GM06990 (cell line): ENCODE measurements at places on chromosomes 12 and 14.
A peak's percentile ranks its signal among the peaks of the same experiment; 100 is the strongest.

DNA sequence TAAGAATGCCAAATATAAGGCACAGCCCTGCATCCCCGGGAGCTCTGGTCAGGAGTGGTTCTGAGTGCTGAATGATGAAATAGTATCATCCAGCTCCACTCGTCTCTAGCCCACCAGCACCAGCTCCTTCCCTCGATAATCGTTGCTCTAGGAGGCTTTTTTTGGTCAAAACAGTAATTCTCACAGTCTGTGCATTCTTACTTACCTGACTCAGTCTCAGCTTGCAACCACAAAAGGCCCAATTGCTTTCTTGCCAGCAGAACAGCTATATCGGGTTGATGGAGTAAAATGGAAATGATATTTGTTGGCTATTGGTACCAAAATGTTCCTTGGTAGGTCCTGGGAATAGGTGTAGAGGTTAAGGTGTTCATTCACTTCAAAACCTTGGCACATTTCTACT is 94.8 kb downstream of the BMP4 start:
- no peak for DNase-seq

GRCh38 chr14:59103396-59103795 is 85.1 kb upstream of the DAAM1 start:
- no peak for DNase-seq

DNA sequence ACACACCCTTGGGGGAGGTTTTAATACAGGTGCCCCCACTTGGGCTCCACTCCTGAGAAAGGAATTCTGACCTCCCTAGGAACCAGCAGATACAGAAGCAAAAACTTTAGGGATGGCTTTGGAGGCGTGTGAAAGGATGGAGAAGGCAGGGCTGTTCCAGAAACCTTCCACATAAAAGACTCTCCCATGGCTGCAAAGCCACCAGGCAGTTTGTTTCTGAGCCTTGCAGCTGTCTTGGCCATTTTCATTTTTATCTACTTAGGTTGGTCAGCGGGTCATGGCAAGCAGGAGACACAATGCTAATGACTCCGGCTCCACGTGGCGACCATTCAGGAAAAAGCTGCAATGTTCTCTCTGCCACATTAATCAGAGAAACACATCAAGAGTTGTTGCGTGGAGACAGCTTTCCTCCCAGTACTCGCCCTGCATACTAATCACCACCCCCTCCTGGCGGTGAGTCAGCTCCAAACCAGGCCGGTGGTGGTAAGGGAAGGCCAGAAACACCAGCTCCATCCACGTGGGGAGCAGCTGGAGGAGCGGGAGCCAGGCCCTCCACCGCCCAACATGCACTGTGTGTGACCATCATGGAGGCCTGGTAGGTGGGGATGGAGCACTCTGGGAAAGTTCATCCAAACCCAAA is 30.9 kb upstream of the IRF2BPL start:
- DNase-seq = no peak

GRCh38 chr12:108455706-108456105 is 59.4 kb upstream of the FICD start:
- DNase-seq = peak; percentile 40

DNA sequence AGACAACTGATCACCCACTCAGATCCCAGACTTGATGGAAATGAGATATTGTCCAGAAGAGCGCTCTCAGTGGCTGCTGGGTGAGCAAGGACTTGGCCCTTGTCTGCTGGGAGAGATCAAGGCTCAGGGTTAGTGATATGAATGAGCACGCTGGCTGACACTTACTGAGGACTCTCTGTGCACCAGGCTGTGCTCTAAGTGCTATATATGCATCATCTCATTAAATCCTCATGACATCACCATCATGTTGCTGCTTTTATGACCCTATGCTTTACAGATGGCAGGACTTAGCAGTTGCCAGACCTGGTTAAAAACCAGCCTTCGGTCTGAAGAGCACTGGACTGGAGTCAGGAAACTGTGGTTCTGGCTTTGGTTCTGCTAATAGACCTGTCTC is 260.9 kb downstream of the VRK1 start:
- DNase-seq = no peak

- DNase-seq = no peak
These were observed 5.6 kb downstream of the ZNF385A start for GRCh38 chr12:54378796-54379397.

DNA sequence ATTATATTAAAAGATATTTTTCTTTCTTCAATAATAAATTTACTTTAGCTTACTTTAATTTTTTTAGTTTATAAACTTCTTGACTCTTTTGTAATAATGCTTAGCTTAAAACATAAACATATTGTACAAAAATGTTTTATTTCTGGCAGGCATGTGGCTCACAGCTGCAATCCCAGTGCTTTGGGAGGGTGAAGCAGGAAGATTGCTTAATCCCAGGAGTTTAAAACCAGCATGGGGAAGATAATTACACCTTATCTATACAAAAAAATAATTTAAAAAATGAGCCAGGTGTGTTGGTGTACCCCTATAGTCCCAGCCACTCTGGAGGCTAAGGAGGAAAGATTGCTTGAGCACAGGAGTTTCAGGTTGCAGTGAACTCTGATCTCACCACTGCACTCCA is 120.7 kb downstream of the GPHN start:
- DNase-seq = no peak

- DNase-seq = no peak
These were observed 22.2 kb downstream of the GSC start for GRCh38 chr14:94747739-94748138.

GRCh38 chr14:104117341-104118005 is 20.9 kb upstream of the KIF26A start:
- no peak for DNase-seq

DNA sequence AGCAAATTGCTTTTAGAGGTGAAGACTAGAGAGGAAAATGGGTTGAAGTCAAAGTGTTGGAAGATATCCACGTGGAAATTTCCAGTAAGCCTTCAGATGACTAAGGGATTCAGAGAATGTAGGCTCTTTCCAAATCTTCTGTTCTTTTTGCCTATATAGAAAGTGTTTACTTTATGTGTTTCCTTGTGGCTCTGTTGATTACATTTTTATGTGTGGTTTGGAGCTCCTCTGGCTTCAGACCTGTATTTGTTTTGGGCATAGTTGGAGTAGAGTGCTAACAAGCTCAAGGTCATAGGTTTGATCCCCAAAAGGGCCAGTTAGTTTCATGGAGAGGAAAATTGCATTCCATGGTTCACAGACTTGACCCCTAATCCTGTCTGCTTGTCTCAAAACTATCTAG is 91.9 kb downstream of the IGF1 start:
- DNase-seq = no peak

DNA sequence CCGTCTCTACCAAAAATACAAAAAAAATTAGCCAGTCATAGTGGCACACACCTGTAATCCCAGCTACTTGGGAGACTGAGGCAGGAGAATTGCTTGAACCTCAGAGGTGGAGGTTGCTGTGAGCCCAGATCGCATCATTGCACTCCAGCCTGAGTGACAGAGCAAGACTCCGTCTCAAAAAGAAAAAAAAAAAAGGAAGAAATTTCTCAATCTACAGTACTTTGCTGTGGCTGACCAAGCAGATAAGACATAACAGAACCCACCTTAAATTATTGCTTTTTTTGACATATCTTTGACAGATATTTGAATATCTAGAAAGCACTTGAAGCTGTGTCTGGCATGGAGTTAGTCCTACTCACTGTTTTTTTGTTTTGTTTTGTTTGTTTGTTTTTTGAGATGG is 34.9 kb upstream of the HNF1A start:
- DNase-seq = no peak

- no peak for DNase-seq
These were observed 234.1 kb downstream of the BCL11B start for GRCh38 chr14:99037777-99038430.

- no peak for DNase-seq
These were observed 174.5 kb downstream of the TSPAN9 start for GRCh38 chr12:3251691-3252090.

- DNase-seq = no peak
These were observed 180.8 kb downstream of the CRADD start for GRCh38 chr12:93857991-93858447.

DNA sequence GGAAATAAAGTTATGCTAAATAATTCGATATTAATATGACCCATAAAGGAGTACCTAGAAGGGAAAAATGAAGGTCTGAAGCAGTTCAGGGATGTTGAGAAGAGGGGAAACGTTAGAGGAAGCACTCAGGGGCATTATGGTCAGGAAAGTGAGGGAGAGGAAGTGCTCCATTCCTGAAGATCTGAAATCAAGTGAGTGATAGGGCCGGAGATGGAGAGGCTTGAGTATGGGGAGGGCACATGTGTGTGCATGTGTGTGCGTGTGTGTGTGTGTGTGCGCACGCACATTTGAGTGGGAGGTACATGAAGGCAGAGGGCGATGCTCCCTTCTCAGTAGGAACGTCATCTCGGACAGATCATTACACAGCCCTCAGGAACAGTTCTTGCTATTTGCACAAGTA is 4.9 kb upstream of the DCD start:
- no peak for DNase-seq

GRCh38 chr14:52391881-52392615 is 77.9 kb downstream of the PTGER2 start:
- DNase-seq = no peak

DNA sequence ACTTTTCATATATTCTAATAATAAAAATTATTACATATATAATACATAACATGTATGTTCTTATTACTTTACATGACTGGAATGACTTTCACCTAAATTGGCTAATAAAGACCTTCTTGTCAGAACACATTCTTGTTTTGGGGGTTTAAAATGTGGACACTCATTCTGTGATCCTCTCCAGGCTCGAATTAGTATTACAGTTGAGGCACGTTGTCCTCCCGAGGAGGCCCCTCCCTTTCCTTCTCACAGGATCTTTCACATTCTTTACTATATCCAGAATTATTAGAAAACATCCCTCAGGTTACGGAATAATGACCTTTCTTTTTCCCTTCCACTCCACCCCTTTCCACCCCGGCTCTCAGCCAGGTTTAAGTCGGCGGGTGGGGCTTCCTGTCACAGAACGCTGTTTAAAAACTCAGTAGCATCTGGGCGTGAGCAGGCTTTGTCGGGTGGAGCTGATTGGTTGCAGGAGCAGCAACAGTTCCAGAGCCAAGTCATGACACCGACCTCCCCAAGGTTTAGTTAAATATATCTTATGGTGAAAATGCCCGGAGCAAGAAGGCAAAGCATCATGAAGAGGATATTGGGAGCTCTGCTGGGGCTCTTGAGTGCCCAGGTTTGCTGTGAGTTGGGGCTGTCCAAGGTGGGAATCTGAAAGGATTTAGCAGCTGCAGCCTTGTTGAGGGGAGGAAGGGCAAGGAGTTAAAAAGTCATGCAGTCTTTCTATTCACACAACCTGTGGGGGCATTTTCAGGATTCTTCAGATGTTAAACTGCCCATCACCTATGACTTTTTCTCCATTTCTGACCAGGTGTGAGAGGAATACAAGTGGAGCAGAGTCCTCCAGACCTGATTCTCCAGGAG is 396.7 kb upstream of the OR4E1 start:
- DNase-seq = no peak

- no peak for DNase-seq
These were observed 68.2 kb upstream of the ETV6 start for GRCh38 chr12:11581179-11581755.

- DNase-seq = no peak
These were observed 177.2 kb upstream of the NTF3 start for GRCh38 chr12:5254703-5255102.

DNA sequence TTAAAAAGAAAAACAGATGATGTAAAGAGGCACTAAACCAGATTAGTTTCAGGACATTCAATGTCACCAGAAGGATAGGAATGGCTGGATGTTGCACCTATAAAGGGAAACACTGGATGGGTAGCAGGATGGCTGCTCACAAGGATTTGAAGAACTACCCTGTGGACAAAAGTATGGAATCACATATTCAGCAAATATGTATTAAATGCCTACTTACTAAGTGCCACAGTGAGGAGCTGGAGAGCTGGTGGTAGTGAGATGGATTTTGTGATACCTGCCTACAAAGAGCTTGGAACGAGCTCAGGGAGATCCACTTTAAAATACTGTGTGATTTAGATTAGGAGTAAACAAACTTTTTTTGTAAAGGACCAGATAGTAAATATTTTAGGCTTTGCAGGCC is 316.2 kb downstream of the PAWR start:
- DNase-seq = no peak

DNA sequence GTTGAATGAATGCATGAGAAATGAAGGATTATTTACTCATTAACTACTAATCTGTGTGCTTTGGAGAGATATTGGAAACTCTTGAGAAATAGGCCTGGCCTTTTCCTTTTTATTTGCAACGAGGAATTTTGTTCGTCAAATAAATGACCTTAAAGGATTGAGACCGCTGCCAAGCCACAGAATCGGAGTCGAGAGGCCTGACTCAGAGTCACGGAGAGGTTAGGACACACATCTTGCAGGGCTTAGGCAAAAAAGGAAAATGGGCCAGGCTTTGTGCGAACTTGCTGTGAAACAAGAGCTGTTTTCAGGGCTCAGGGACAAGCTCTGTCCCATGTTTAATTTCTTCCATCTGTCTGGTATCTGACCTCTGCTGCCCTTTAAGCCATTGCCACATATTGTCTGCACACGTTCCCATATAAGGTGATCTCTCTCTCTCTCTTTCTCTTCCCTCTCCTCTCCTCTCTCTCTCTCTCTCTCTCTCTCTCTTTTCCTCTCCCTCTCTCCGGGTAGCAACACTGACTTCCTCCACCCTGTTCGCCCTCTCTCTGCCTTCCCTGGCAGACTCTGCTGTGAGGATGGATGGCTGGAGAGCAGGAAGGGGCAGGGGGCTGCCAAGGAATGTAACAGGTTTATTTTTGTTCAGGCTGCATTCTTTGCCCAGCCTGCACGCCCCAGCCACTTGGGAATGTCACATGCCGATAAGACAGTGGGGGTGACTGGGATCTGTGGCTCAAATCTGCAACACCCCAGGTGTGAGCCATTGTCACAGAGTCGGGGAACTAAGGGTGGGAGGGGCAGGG is 14.9 kb upstream of the IFT81 start:
- no peak for DNase-seq

- no peak for DNase-seq
These were observed at the start of gene EFS for GRCh38 chr14:23365036-23365731. Gene EFS (minus strand): TSS chr14:23365172. CDS start chr14:23365025, 147 bp downstream.

- no peak for DNase-seq
These were observed 12.5 kb downstream of the TIMM9 start for GRCh38 chr14:58414845-58415244.

DNA sequence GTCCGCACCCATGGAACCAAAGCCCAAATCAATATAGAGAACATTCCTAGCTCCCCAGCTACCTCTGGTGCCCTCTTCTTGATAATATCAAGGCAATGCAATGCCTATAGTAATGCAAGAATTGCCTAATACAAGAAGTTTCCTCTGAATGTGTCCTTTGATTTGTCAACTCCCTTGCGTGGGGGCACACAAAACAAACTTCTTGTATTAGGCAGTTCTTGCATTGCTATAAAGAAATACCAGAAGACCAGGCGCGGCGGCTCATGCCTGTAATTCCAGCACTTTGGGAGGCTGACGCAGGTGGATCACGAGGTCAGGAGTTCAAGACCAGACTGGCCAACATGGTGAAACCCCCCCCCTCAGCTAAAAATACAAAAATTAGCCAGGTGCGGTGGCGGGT is 10.4 kb upstream of the ITPK1 start:
- DNase-seq = no peak
